Stimulated activated CD4-positive, alpha-beta T cell treated with anti-CD3 and anti-CD28 coated beads, Interleukin-1b, Interleukin-23, amount 100 ng/mL, for 48 hours (primary cell): ENCODE measurements at places on chromosomes 12 and 14.

GRCh38 chr14:23168246-23168645, 15.2 kb downstream of the SLC7A8 start:
- DNase-seq: no peak

GRCh38 chr14:71452987-71453386, 479.2 kb upstream of the RGS6 start:
- no peak for DNase-seq

- no peak for DNase-seq
These were observed 449.4 kb upstream of the PRICKLE1 start for GRCh38 chr12:43038991-43039390.

- DNase-seq: no peak
These were observed 58.0 kb downstream of the SINHCAF start for GRCh38 chr12:31267966-31268365.

DNA sequence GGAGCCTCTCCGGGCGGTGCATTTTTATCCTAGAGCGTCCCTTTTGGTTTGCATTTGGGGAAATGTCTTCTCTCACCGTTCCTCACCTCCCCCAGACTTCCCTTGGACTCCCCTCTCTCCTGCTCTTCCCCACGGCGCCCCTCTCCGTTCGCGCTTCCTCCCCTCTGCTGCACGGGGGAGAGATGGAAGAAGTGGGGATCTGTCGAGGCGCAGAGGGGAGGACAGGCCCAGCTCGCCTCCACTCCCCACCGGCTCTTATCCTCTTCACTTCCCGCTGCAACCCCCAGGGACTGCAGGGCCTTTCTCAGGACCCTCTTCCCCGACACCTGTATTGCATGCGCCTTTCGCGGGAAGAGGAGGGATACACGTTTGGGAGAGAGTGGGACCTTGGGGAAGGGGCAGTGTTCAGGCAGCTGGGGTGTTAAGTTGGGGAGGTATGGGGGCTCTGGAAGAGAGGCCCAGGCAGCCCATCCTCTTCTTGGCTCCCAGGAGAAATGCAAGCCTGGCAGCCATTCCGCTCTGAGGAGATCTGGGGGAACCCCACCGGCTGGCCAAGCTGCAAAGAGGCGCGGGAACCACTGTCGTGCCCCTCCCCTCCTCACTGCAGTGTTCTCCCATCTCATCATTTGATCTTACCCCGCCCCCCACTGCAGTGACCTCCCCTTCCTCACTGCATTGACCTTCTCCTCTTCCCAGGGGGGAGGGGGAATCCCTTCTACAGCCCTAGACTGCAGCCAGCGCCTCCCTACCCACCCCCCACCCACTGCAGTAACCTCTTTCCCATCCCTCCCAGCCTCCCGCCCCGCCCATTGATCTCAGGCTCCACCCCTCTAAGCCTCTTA, 788 bp downstream of the ENO2 start:
- DNase-seq: no peak

DNA sequence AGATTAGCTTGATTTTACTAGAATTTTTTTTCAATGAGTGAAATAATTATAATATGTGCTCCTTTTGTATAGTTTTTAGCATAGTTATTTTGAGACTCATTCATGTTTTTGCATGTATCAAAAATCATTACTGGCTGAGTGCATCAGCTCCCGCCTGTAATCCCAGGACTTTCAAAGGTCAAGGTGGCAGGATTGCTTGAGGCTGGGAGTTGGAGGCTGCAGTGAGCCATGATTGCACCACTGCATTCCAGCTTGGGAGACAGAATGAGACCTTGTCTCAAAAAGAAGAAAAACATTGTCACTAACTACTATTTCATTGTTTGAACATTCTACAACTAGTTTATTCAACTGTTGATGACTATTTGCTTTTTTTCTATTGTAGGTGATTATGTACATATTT, 802.7 kb downstream of the SLC16A7 start:
- no peak for DNase-seq

GRCh38 chr14:52000019-52000582, 10.8 kb downstream of the RTRAF start:
- no peak for DNase-seq

DNA sequence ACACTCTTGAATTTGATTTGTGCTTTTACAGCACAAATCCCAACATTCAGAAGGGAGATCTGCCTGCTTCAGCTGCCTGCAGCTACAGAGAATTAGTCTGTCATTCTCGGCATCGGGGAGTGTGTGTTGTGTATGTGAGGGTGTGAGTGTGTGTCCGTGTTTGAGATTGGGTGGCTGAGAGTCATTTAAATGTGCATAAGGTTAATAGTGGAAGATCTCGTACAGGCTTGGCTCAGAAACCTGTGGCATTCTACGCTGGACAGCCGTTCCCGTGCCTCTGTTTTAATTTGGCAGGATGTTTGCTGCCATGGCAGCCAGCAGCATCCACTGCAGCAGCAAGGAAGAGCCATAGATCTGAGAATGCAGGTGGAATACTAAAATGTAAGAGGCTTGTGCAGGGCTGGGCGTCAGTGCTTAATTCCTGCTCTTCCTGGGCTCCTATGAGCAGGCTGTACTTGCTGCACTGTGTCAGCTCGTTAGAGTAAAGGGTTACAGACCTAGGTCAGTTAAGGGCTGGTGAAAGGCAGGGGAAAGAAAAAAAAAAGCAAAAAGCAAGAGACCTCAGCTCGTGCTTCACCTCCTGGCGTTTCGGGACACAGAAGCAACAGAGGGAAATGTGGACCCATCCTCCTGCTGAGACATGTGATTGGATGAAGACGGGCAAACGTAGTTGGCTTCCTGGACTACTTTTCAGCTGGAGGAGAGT, 205.4 kb downstream of the NAV3 start:
- DNase-seq: no peak

DNA sequence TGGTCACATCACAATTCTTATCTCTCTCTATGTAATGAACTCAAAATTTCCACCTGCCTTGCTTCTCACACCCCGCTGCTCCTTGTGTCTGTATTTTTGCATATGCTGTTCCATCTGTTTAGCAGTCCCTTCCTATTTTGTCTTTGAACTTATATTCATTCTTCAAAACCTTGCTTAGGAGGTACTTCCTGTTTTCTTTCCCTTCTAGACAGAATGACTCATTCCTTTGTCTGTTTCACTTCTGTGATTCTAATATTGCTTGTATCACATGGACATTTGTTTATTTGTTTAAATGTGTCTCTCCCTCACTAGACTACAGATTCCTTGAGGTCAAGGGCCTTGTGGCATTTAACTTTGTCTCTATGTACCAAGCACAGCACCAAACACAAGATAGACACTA, 424.2 kb downstream of the ETNK1 start:
- DNase-seq: no peak

DNA sequence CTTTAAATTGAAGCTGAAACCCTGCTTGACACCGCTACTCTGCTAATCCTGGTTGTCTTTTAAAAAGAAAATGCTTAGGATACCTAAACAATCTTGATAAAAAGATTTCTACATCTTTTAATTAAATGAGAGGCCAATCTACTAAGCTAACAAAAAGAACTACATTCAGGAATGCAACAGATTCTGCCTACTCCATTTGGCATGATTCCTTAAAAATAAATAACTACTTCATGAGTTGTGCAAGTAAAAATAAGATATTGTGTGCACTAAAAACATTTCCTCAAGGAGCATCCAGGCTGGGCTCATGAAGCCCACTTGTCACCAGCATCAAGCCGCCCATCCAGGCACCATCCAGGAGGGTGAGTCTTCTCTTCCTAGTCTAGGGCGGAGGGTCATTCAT, 197.5 kb downstream of the PAX9 start:
- DNase-seq: no peak

DNA sequence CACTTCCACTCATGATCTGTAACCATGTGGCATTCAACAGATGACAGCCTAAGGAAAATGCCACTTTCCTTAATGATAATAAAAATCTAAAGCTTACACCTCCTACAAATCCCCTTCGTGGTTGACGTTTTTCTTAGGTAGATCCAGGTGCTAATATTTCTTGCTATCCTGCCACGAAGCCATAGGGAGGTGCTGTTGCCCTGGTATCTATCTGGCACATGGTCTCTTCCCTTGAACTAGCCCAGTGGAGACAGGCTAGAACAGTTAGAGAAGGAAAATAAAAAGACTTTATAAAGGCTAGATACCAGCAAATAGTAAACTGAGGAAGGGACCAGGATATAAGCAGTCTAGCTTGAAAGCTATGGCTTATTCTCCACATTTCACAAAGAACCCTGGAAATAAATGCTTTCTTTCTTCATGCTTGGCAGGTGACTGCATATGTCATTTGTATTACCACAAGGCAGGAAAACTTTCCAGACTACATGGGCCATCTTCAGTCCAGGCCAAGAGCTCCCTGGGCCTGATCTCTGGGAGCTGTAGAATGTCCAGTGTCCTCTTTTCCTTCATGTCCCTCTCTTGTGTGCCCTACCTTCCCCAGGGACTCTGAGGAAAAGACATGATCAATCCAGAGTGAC, 15.3 kb downstream of the SPIC start:
- DNase-seq: peak; percentile 15

- DNase-seq: no peak
These were observed 62.7 kb downstream of the RASSF3 start for GRCh38 chr12:64672925-64673409.

DNA sequence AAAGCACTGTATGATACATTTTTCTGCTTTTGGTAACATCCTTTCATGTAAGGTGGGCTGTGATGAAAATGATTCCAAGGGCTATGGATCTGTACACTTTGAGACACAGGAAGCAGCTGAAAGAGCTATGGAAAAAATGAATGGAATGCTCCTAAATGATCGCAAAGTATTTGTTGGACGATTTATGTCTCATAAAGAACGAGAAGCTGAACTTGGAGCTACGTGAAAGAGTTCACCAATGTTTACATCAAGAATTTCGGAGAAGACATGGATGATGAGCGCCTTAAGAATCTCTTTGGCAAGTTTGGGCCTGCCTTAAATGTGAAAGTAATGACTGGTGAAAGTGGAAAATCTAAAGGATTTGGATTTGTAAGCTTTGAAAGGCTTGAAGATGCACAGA, 22.1 kb upstream of the SRGAP1 start:
- DNase-seq: no peak

DNA sequence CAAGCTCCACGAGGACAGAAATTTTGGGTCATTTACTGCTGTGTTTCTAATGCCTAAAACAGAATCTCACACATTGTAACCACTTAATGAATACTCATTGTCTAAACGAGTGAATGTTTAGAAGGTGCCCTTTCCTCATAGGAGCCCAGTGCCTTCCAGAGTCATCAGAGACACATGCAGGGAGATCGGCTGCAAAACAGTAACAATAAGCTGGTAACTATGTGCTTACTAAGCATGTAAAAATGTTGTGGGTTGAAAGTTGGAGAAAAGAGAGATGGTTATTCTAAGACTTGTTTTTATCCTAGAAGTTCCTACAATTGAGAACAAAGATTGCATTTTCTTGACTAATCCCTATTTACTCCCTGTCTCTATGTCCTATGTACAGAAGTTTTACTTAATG, 7.4 kb downstream of the TESPA1 start:
- no peak for DNase-seq

DNA sequence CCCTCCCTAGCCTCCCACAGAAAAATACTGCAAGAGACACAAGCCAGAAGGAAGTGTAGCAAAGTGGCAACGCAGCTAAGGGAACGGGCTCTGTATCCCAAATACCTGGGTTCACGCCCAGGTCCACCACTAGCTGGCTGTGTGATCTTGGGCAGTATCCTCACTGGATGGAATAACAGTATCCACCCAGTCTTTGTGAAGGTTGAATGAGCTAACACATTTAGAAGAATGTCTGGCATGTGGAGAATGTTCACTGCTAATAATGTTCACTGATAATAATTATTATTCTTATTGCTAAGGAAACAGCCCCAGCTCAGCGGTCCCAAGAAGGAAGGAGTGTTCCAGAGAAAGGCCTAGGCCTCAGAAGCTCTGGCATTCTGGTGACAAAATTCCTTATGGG, 70.9 kb downstream of the VWF start:
- no peak for DNase-seq

GRCh38 chr12:20757-21156, 45.8 kb upstream of the IQSEC3 start:
- DNase-seq: no peak

DNA sequence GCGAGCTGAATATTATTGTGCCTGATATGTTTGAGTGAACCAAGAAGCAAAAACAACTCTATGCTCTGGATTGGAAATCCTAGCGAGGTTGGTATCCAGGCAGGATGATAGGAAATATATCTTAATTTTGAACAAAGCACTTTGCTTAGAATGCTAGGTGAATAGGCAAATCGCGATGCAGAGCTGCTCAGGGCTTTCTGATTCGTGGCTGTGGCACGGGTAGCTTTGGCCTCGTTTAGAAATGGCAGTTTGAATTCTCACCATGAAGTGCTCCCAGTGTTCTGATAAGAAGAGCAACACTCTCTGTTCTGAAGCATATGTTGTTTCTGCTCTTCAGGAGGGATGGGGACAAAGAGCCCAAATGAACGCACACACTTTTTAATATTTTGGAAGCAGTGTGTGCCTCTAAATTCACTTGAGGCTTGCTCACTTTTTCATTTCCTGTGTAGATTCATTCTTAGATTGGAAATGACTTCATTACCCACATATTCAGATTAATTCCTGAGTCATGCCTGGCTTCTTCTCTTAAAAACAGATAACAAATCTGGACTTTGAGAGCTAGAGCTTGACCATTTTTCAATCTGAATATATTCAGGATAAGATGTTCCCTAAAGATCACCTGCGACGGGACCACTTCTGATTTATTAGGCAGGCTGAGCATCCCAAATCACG, 200.9 kb downstream of the RPAP3 start:
- no peak for DNase-seq

DNA sequence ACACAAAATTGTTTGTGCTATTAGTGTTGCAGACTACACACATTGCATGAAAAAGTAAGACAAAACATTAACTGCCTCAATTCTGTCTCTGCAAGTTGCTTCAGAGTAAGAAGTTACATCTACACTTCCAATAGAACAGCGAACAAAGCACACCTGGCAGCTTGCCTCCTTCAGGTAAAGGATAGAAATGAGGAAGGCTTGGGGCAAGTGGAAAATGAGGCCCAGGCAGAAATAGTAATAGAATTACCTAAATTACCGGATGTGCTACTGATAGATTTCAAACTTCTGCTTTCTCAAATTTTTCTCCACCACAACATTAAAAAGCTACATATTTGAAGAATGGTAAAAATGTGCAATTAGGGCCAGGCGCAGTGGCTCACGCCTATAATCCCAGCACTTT, 37.7 kb downstream of the CCDC175 start:
- DNase-seq: no peak

DNA sequence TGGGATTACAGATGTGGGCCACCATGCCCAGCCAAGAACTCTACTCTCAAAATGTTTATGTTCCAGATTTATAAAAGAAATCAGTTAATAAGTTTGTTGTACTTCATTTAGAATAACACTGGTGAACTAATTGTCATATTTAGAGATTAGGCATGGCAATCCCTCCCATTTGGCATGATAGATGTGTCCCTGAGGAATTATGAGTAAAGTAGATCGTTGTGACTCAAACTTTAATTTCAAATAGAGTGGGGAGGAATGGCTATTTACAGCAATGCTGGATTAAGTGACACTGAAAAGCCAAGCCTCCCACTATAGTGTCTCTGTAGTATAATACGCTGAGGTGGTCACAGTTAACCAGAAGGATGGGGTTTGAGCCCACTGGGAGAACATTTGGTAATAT, 39.3 kb upstream of the RTRAF start:
- DNase-seq: no peak

GRCh38 chr12:47935184-47935583, 28.2 kb upstream of the TMEM106C start:
- no peak for DNase-seq
